Spinal cord (tissue), 10 donors: ENCODE measurements at places on chromosomes 2 and 18.
A peak's percentile ranks its signal among the peaks of the same experiment; 100 is the strongest.

- DNase-seq = no peak
Measured at GRCh38 chr2:73762571-73762970, 17.3 kb downstream of the DUSP11 start.

DNA sequence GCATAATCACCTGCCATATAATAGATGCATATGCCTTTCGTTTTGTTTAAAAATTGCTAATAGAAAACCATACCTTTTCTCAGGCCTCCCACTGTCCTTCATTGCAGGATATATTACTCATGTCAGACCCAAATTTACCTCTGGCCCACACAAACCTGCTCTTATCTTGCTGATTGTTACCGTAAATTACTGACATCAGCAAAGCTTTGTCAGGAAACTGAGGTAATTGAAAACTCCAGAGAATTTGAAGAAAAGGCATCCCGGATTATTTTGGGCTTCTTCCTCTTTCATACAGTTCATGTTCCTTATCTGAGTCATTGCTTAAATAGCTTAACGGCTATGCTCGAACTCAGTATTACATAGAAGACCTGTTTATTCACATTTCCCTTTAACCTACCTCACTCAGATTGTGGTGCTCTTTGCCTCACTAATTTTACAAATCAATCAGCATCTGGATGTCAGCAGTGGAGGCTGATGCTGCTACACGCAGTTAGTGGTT is 145.7 kb downstream of the ZEB2 start:
- no peak for DNase-seq

DNA sequence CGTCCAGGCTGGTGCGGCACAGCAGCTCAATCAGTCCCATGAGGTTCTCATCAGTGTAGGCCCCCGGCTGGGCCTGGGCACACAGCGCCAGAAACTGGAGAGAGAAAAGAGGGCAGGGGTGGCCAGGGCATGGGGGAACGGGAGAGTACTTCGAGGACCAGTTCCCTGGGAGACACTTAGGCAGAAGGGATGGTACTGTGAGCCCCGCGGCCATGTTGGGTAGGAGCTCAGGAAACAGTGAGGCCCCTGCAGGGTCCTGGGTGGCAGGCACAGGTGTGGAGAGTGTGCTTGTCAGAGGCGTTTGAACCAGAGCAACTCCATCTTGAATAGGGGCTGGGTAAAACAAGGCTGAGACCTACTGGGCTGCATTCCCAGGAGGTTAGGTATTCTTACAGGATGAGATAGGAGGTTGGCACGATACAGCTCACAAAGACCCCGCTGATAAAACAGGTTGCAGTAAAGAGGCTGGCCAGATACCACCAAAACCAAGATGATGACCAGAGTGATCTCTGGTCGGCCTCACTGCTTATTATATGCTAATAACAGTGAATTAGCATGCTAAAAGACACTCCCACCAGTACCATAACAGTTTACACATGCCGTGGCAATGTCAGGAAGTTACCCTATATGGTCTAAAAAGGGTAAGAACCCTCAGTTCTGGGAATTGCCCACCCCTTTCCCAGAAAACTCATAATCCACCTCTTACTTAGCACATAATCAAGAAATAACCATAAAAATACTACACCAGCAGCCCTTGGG is 51.9 kb upstream of the SEMA4C start:
- no peak for DNase-seq

DNA sequence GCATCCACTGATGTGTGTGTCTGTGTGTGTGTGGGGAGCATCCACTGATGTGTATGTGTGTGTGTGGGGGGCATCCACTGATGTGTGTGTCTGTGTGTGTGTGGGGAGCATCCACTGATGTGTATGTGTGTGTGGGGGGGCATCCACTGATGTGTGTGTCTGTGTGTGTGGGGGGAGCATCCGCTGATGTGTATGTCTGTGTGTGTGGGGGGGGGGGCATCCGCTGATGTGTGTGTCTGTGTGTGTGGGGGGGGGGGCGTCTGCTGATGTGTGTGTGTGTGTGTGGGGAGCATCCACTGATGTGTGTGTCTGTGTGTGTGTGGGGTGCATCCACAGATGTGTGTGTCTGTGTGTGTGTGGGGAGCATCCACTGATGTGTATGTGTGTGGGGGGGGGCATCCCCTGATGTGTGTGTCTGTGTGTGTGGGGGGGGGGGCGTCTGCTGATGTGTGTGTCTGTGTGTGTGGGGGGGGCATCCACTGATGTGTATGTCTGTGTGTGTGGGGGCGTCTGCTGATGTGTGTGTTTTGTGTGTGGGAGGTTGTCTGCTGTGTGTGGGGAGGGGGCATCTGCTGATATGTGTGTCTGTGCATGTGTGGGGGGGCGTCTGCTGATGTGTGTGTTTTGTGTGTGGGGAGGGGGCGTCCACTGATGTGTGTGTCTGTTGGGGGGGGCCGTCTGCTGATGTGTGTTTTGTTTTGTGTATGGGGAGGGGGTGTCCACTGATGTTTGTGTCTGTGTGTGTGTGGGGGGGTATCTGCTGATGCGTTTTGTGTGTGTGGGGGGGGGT is 125.9 kb downstream of the NFATC1 start:
- no peak for DNase-seq

DNA sequence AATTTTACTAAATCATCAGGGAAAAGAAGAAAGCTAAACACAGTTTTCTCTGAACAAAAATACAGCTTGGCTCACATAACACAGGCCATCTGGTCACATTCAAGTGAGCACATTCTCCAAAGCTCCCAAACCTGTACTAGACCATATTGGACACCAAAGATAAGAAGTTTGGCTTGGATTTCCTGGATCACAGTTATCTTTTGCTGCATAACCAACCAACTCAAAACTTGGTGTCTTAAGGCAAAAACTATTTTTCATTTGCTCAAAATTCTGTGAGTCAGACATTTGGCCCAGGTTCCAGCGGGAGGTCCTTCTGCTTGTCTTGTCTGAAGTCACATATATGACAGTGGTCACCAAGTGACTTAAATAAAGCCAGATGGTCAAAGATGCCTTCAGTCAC is 83.2 kb downstream of the GYPC start:
- DNase-seq = no peak

GRCh38 chr18:36212301-36213171 is 25.2 kb downstream of the MOCOS start:
- DNase-seq = peak; percentile 50

DNA sequence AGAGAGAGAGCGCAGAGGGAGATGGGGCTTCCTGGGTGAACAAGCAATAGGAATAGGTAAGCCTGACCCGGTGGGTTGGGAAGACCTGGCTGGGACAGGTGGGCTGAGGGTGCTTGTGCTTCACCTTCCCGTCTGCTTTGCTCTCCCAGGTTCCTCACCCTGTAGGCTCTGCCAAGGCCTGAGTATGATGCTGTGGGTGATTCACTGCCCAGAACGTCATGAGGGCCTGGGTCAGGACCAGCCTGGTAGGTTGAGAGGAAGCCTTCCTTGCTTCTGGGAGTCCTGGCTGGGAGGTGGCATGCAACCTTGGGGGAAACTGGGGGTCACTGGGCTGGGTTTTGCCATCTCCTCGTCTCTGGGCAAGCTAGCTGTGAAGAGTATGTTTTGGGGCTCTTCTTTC is 220.2 kb upstream of the APCDD1 start:
- no peak for DNase-seq

GRCh38 chr2:233386382-233387041 is 32.2 kb downstream of the DGKD start:
- peak; percentile 9 for DNase-seq

- DNase-seq = peak; percentile 69
Measured at GRCh38 chr2:120898961-120899750, 163.5 kb downstream of the GLI2 start.

DNA sequence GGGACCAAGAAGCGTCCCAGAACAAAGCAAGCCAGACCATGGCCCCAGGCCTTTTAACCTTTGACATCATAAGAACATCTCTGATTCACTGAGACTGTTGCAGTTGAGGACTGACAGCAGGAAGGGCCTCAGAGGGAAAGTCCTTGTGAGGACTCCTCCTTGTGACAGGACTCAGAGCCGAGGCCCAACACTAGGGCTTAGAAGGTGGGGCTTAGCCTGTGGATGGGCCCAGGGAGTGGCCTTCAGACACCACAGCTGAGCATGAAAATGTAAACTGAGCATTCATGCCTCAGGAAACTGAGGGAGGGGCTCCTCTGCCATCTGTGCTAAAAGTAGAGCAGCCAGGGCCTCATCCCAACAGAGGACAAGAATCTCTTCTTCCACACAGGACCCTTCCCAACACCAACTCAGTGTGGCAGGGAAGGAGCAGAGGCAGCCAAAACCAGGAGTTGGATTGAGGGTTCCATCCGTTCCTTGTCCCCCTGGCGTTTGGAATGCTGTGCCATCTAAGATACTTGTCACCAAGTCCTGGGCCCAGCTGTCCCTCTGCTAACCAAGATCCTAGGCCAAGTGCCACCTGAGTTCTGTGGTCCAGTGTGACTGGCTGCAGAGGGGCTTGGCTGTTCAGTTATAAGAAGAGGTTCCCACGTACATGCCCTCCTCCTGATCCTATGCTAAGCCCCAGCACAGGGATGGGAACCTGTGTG is 37.5 kb upstream of the CAB39 start:
- no peak for DNase-seq

- DNase-seq = no peak
Measured at GRCh38 chr18:55731594-55732042, 143.6 kb upstream of the TCF4 start.

GRCh38 chr18:79819064-79819967 is 21.6 kb downstream of the KCNG2 start:
- no peak for DNase-seq

DNA sequence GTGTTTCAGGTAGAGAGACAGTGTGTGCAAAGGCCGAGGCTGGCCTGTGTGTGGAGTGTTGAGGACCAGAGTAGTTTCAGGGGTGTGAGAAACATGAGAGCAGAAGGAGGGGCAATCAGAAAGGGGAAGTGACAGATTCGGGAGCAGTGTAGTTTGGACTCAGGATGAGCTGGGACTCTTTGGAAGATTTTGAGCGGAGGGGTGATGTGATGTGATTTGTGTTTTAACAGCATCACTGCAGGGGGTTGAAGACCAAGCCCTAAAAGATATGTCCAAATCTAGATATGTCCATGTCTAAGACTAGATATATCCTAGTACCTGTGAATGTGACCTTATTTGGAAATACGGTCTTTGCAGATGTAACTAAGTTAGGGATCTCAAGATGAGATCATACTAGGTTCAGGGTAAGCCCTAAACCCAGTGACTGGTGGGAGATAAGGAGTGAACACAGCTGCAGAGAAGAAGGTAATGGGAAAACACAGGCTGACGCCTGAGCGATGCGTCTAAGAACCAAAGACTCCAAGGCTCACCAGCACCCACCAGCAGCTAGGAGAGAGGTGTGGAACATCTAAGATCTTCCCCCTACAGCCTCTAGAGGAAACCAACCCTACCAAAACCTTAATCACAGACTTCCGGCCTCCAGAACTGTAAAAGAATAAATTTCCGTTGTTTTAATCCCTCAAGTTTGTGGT is 38.5 kb upstream of the MYO3B start:
- DNase-seq = no peak

DNA sequence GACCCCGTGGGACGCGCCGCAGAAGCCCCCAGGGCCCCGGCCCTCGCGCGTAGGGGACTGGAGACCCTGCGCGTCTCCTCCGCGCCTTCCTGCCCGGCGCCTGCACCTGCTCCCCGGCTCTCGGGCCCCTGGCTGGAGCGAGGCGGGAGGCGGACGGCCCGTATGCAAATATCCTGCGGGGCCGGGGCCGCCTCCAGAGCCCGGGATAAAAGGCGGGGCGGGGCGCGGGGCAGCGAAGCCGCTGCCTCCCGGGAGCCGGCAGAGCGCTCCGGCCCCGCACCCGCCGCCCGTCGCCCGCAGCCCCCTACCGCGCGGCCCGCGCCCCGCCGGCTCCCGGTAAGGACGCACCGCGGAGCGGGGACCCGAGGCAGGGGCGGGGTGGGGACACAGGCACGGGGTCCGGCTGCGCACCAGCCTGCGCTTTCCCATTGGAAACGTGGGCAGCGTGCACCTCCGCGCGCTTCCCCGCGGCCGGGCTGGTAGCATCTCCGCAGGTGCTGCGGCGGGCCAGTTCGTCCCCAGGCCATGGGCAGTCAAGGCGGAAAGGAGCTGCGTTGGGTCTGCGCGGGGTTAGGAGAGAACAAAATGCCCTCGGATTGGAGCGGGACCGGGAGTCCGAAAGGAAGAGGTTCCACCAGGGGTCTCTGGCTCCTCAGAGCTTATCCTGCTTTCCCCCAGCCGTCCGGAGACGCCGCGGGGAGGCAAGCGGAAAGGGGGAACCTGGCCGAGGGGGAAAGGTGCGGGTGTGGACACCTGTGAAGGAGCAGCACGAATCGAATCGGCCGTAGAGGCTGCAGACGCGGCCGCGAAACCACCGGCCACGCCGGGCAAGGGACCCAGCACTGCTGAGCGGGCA is at the start of gene ATP6V1C2:
ATP6V1C2 (plus strand) TSS at position 235 of the 856 bp plus-strand sequence. CDS start 1,220 bp downstream, outside the sequence.
- DNase-seq = no peak

GRCh38 chr2:216068-216467 is 47.8 kb downstream of the SH3YL1 start:
- DNase-seq = no peak

- DNase-seq = no peak
Measured at GRCh38 chr2:195636890-195637289, 20.1 kb upstream of the SLC39A10 start.

DNA sequence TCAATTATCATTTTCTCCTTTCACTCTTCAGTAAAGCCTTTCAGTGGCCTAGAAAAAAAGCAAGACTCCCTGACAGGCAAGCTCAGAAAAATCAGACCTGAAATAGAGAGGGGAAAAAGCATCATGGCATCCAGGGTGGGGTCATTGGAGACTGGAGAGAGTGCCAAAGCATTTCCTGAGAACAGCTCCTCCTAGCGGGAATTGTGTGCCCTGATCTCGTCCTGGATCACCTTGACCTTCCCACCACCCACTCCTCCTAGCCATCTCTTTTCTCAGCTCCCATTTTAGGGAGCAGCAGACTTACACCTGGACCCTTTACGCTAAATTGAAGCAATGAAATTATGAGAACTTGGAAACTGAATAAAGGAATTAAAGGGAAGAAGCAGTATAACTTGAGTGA is 176.6 kb downstream of the VWC2L start:
- DNase-seq = no peak

DNA sequence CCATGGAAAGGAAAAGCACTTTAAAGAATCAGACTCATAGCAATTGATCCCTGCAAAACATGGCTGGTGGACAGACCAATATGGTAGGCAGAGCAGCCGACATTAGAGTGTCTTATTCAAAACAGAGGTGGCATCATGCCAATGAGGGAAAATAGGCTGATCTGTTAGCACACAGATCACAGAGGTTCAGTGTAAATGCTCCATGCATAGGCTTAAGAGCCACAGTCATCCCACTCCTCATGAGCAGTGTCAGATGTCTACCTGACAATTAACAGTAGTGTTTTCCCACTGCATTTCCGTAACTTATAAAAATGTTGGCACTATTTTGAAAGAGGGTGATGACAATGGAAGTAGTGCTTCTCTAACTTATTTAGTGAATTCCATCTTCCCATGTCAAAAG is 86.7 kb downstream of the SPATS2L start:
- DNase-seq = peak; percentile 40

DNA sequence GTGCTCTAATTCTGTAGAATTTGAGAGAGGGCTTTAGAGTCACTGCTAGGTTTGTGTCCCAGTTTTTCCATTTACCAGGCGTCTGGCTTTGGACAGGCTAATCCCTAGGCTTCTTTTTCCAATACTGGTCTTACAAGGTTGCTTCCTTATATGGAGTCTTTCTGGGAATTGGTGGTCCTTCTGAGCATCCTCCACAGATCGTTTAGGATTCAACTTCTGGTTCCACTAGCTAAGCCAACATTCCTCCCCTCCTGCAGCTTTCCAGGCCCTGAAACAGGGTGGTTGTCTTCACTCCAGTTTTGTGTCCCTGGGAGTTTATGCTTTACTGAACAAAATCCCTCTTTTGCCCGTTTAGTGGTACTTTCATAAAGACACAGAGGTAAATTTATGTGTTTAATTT is 170.6 kb downstream of the CERS6 start:
- DNase-seq = no peak

GRCh38 chr18:3529601-3530000 is 79.6 kb downstream of the TGIF1 start:
- no peak for DNase-seq
